ENCODE measurements at places on chromosomes 3 and 15. TPM values are rescaled to one million over a fixed set of nuclear protein-coding genes. Genes with fewer than 3 reads are reported as not detected.

GRCh38 chr3:113831103-113831355 lies 7.6 kb upstream of the GRAMD1C start:
- H3K27me3 ChIP-seq: no peaks in the 10 kb centered on the region
- H3K4me1 ChIP-seq: no peaks in the 10 kb centered on the region
- no peak overlapping the region for H3K4me3 ChIP-seq
- H3K36me3 ChIP-seq: no peaks in the 10 kb centered on the region
- H3K27ac ChIP-seq: no peak overlapping the region

DNA sequence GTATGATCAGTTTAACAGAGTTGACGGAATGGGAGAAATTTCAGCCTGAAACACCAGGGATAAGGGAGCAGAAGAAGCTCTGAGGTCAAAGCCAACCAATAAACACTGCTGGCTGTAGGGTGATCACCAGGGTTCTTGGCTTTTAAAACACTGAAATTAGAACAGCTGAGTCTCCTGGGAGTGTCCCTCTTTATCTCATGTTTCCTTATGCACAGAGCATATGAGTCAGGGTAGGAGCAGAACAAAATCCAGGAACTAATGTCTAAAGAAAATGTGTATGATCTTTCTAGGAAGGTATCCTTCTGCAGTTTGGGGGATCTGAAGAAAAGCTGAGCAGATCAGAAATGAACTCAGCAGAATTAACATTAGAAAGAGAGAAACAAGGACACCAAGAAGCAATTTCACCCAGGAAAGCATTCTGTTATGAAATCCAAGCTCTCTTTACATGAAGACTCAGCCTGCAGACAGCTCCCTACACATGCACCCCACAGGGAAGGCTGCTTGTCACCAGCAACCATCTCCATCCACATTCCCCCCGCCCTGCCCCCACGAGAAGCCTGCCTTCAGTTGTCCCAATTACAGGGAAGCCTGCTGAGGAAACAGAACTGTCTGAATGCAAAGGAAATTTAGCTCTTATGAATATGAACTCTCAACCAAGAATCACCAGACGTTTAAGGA lies 469.7 kb downstream of the PDCD6IP start:
- H3K4me3 ChIP-seq: no peak overlapping the region
- no peaks in the 10 kb centered on the region for H3K4me1 ChIP-seq
- DNase-seq: peak; percentile 45
- H3K27me3 ChIP-seq: no peaks in the 10 kb centered on the region
- peak overlapping the region; percentile 4 for H3K27ac ChIP-seq

GRCh38 chr3:101675709-101676215 lies 1.2 kb downstream of the ZBTB11 start:
- peaks cover 23% of the 10 kb centered on the region for H3K36me3 ChIP-seq
- H3K27me3 ChIP-seq: no peaks in the 10 kb centered on the region
- peak overlapping the region; percentile 100 for H3K27ac ChIP-seq
- H3K4me1 ChIP-seq: peaks cover 4% of the 10 kb centered on the region
- peak; percentile 8 for DNase-seq
- H3K4me3 ChIP-seq: peak overlapping the region; percentile 71

GOLGA6A gene
- 0.12 TPM for polyA plus RNA-seq

- DNase-seq: no peak
- H3K27ac ChIP-seq: no peak overlapping the region
- H3K27me3 ChIP-seq: peaks cover 20% of the 10 kb centered on the region
Measured at GRCh38 chr3:13894807-13895154, 14.9 kb upstream of the WNT7A start.

- H3K27ac ChIP-seq: no peak overlapping the region
- peak; percentile 77 for DNase-seq
- H3K27me3 ChIP-seq: no peaks in the 10 kb centered on the region
- H3K36me3 ChIP-seq: peaks cover 7% of the 10 kb centered on the region
- peaks cover 10% of the 10 kb centered on the region for H3K4me1 ChIP-seq
Measured at GRCh38 chr3:151816091-151816604, 2.2 kb downstream of the AADAC start.

GRCh38 chr3:41424543-41425300 lies 225.4 kb downstream of the CTNNB1 start:
- no peak for DNase-seq
- H3K27ac ChIP-seq: no peak overlapping the region
- no peak overlapping the region for H3K4me3 ChIP-seq
- no peaks in the 10 kb centered on the region for H3K4me1 ChIP-seq
- no peaks in the 10 kb centered on the region for H3K36me3 ChIP-seq
- H3K27me3 ChIP-seq: no peaks in the 10 kb centered on the region

DNA sequence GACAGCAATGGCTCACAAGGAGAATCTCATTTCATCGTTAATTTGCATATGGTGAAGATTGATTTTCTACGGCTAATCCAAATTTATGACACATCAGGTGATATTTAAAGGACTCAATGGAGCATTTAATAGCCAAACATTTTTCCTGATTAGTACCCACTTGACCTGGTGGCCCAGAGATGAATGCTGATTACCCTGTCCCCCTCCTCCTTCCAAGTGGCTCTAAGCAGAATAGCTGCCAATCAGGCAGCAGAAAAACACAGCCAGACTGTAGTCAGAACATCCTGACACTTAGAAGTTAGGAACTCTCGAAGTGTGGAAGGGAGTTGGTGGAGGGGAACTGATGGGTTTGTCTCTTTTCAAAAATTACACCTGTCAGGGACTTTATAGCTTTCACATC lies 302.5 kb downstream of the ZNF621 start:
- no peak overlapping the region for H3K27ac ChIP-seq
- no peaks in the 10 kb centered on the region for H3K27me3 ChIP-seq
- H3K4me1 ChIP-seq: no peaks in the 10 kb centered on the region
- H3K4me3 ChIP-seq: no peak overlapping the region
- H3K36me3 ChIP-seq: no peaks in the 10 kb centered on the region

GRCh38 chr15:71103102-71103676 lies 12.1 kb upstream of the THSD4 start:
- peak; percentile 48 for DNase-seq
- no peaks in the 10 kb centered on the region for H3K4me1 ChIP-seq
- H3K4me3 ChIP-seq: no peak overlapping the region

DNA sequence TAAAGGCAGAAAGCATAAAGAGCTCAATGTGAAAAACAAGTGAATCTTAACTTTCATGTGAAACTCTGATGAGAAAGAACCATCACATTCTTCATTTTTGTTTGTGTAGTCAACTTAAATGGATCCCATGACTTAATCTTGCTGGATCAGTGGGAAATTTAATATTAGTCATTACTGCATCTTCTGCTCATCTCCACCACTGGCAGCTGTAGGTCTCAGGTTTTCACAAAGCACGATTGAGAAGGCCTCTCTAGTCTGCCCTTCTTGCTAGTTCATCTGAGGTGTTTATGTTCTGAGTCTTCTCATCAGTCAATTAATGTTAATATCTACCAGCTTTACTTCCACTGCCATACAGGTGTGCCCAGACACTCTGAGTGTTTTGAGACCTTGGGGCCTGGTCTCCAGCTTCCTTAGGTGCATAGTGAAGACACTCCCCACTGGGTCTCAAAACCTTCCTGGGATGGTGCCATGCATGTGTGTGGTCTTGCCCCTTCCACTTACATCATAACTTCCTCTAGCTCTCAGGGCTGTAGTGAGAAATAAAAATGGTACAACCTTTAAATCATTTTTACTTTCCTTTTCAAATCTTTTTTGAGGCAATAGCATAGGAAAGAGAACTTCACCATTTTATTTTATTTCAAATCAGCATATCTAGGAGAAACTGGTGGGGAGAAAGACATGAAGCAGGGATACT lies 421.6 kb upstream of the CBLB start:
- no peak for DNase-seq
- no peaks in the 10 kb centered on the region for H3K27me3 ChIP-seq

NEK10 gene
- polyA plus RNA-seq: 0.54 TPM

DNA sequence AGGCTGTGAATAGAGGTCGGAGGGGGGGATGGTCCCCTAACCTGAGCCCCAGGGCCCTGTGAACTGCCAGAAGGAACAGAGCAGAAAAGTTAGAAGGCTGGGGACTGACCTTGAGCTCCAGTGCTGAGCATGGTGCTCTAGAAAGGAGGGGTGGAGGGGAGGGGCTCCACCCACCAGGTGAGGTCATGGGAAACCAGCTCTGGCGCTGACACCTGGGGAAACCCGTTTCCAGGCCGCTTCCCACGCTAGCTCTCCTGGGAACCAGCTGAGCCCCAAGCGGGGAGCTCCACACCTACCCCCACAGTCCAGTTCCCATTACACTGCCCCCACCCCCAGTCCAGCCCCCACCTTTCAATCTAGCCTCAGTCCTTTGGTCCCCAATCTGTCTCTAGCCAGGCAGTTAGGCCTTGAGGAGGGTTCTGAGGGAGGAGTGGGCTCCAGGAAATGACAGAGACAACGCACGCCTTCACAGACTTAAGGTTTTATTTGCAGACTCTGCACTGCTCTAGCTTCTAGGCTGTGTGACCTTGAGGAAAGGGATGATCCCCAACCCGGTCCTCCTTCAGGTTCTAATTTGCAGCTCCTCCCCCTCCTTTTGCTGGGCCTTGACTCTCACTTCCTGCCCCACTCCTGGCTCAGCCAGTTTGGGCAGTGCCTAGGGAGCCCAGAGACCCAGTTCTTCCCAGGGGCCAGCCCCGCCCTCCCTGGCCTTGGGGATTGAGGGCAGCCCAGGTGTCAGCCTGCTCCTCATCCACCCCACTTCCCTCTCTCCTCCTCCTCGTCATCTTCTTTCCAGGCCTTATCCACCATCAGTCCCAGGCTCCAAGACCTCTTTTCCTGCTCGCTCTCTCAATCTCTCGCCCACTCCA lies 2.1 kb downstream of the RHOV start:
- no peak overlapping the region for H3K4me3 ChIP-seq
- H3K27me3 ChIP-seq: peaks cover 10% of the 10 kb centered on the region
- no peaks in the 10 kb centered on the region for H3K36me3 ChIP-seq
- DNase-seq: peak; percentile 62
- H3K27ac ChIP-seq: no peak overlapping the region

TM6SF1 gene
- polyA plus RNA-seq: 0.93 TPM

ENTPD3 gene
- 4.2 TPM for polyA plus RNA-seq

GRCh38 chr3:99625643-99626416 lies 12.6 kb upstream of the COL8A1 start:
- H3K4me1 ChIP-seq: no peaks in the 10 kb centered on the region
- H3K4me3 ChIP-seq: no peak overlapping the region
- no peaks in the 10 kb centered on the region for H3K27me3 ChIP-seq
- no peak overlapping the region for H3K27ac ChIP-seq

- H3K27ac ChIP-seq: no peak overlapping the region
- no peak overlapping the region for H3K4me3 ChIP-seq
- no peaks in the 10 kb centered on the region for H3K27me3 ChIP-seq
- no peak for DNase-seq
Measured at GRCh38 chr3:194620196-194620595, 13.0 kb downstream of the TMEM44 start.

GABRR3 gene
- not detected for polyA plus RNA-seq

CDHR4 gene
- not detected for polyA plus RNA-seq

DNA sequence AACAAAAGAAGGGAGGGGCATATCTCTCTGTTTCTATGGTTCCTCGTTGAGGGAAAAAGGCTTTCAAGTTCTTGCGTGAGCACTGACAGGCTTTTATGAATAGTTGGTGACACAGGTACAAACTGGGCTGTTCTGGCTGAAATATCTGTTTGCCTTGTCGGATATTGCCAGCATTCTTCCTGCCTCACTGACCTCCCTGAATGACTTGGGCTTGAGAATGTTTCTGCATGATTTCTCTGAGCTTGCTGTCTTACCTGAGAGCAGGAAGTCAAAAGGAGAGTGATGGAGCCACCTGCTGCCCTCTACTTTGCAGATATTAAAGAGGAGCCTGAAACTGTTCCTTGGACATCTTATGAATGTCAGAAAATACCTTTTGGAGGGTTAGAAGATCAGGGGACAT lies 4.8 kb downstream of the GCNT3 start:
- H3K4me3 ChIP-seq: peak overlapping the region; percentile 70
- peak; percentile 71 for DNase-seq
- H3K36me3 ChIP-seq: peaks cover 6% of the 10 kb centered on the region
- H3K27ac ChIP-seq: peak overlapping the region; percentile 28

DNA sequence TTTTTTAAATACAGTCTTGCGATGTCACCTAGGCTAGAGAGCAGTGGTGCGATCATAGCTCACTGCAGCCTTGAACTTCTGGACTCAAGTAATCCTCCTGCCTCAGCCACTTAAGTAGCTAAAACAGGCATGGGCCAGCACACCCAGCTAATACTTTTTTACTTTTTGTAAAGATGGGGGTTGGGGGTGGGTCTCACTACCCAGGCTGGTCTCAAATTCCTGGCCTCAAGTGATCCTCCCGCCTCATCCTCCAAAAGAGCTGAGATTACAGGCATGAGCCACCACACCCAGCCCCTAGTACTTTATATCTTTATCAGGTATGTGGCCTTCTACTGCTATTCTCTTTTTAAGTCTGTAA lies 8.3 kb downstream of the PEAK1 start:
- H3K4me1 ChIP-seq: no peaks in the 10 kb centered on the region
- H3K27ac ChIP-seq: peak overlapping the region; percentile 77
- no peaks in the 10 kb centered on the region for H3K27me3 ChIP-seq
- no peak for DNase-seq
- H3K4me3 ChIP-seq: no peak overlapping the region

- H3K4me3 ChIP-seq: no peak overlapping the region
- H3K27me3 ChIP-seq: no peaks in the 10 kb centered on the region
- DNase-seq: no peak
- H3K27ac ChIP-seq: no peak overlapping the region
- no peaks in the 10 kb centered on the region for H3K36me3 ChIP-seq
- H3K4me1 ChIP-seq: no peaks in the 10 kb centered on the region
Measured at GRCh38 chr3:109177908-109178307, 41.4 kb downstream of the C3orf85 start.

JMJD7 gene
- 6.8 TPM for polyA plus RNA-seq

DNA sequence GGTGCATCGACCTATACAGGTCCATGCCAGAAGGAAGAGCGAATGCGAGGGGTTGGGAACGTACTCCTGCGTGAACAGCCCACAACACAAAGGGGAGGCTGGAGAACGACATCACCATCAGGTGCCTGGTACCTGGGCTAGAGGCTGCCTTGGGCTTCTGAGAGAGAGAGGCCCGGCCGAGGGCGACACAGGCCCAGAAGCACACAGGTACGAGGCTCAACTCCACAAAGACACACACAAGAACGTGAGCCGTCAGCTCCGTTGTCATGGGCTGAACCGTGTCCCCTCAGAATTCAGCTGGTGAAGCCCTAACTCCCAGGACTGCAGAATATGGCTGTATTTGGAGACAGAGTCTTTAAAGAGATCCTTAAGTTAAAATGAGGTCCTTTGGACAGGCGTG lies 134.3 kb downstream of the ATP10A start:
- no peak overlapping the region for H3K27ac ChIP-seq
- H3K36me3 ChIP-seq: no peaks in the 10 kb centered on the region
- H3K4me3 ChIP-seq: no peak overlapping the region
- H3K27me3 ChIP-seq: no peaks in the 10 kb centered on the region
- no peak for DNase-seq

DNA sequence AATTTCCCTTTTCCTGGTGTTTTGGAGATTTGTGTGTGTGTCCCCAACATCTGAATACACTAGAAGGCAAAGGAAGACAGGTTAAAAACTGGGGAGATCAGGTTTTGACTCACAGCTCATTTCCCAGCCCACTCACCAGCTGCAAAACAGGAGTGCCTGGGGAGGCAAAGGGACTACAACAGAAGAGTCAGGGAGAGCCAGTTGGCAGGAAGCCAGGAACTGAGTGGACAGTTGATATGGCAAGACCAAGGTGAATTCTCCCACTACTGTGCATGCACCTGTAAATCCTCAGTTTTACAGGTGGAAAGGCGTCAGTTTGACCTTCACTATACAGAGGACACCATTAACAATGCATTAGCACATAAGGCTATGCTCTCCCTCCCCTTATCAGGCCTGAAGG lies 901.5 kb upstream of the SEMA6D start:
- no peaks in the 10 kb centered on the region for H3K27me3 ChIP-seq
- H3K36me3 ChIP-seq: no peaks in the 10 kb centered on the region
- DNase-seq: no peak
- no peaks in the 10 kb centered on the region for H3K4me1 ChIP-seq
- no peak overlapping the region for H3K27ac ChIP-seq

GRCh38 chr15:42955518-42955917 lies 34.9 kb upstream of the TTBK2 start:
- H3K4me3 ChIP-seq: no peak overlapping the region
- no peaks in the 10 kb centered on the region for H3K4me1 ChIP-seq
- no peak overlapping the region for H3K27ac ChIP-seq
- no peak for DNase-seq
- H3K27me3 ChIP-seq: no peaks in the 10 kb centered on the region
